ENCODE measurements at places on chromosomes 16 and 17. TPM values are rescaled to one million over a fixed set of nuclear protein-coding genes. Genes with fewer than 3 reads are reported as not detected.

HOXB3 gene
- total RNA-seq = 0.81 TPM

LDHD gene
- total RNA-seq = not detected

GRCh38 chr17:69540356-69540755 is 125.9 kb downstream of the MAP2K6 start:
- no peak for DNase-seq

GRCh38 chr17:39196808-39197291 is 619 bp downstream of the CACNB1 start:
- DNase-seq = no peak

DNA sequence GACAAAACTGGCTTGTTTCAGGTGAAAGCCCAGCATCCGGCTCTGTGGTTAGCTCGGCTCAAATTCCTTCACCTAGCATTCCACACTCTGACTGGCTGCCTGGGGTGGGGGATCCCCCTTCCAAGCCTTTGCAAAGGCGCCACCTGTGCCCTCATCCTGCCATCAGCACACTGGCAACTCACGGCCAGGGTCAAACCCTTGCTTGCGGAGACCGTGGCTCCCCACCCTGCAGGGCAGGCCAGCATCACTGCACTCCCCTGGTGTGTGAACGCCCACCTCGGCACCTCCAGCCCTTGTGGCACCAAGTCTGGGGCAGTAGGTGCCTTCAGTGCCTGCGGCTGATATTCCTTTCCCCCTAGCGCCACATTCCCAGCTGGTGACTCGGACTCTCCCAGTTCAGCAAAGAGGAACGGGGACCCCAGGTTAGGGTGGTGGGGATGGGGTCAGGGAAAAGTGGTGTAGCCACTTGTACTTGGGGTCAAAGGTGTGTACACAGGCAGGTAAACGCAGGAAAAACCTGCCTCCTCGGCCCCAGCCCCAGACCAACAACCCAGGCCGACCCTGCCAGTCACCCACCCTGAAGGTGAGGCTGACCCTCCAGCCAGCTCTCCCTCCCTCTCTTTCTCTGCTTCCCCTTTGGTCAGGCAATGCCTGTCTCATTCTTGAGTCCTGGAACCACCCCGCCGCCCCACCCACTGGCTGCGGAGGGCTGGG is 1.1 kb downstream of the FLII start:
- DNase-seq = no peak
